Stimulated activated CD4-positive, alpha-beta T cell treated with anti-CD3 and anti-CD28 coated beads, Interleukin-1b, Interleukin-23, amount 100 ng/mL, for 1 hour (primary cell): ENCODE measurements at places on chromosomes 4 and X.
A peak's percentile ranks its signal among the peaks of the same experiment; 100 is the strongest.

DNA sequence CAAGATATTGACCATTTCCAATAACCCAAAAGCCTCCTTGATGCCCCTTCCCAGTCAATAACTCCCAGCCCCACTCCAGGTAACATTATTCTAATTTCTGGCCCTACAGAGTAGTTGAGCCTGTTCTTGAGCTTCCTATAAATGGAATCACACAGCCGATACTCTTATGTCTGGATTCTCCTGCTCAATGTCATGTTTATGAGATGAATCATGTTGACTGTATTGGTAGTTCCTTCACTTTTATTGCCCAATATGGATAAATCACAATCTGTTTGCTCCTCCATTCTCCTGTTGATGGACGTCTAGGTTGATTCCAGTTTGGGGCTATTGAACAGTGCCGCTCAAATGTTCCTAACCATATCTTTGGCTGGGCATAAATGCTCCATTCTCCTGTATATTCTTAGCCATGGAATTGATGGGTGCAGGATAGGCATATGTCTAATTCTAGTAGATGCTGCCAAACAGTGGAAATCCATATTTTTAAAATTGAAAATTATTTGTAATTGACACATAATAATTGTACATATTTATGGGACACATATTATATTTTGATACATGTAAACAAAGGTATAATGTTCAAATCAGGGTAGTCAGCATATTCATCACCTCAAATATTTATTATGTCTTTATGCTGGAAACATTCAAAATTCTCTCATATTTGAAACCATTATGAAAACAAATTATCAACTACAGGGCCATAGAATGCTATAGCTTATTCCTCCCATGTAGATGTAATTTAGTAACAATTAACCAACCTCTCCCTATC lies 40.5 kb upstream of the SLC2A9 start:
- DNase-seq: no peak

- no peak for DNase-seq
Observed at GRCh38 chrX:9286234-9286633, 178.6 kb upstream of the TBL1X start.

DNA sequence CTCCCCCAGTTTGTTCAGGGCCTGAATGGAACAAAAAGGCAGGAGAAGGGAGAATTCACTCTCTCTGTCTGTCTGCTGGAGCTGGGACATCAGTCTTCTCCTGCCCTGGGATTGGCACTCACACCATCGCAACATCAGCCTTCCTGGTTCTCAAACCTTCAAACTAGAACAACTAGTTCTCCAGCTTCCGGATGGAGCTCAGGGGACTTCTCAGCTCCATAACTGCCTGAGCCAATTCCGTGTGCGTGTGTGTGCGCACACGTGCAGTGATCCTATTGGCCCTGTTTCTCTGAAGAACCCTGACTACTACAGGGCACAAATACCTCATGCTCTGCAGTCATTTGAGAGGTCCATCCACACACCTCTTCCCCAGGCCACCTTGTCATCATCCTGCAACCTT lies 18.7 kb upstream of the MAN2B2 start:
- DNase-seq: no peak

DNA sequence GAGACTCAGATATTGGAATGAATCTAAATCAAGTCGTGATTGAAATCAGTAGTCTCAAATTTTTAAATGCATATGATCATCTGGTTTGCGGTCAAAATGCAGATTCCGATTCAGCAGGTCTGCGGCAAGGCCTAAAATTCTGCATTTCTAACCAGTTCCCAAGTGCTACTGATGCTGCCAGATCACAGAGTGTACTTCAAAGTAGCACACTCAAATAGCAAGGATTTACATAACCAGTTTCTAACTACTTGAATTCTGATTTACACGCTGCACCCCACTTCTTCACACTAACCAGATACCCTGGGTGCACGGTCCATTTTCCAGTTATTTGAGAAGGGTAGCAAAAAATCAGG lies 752 bp downstream of the MBTPS2 start:
- no peak for DNase-seq

DNA sequence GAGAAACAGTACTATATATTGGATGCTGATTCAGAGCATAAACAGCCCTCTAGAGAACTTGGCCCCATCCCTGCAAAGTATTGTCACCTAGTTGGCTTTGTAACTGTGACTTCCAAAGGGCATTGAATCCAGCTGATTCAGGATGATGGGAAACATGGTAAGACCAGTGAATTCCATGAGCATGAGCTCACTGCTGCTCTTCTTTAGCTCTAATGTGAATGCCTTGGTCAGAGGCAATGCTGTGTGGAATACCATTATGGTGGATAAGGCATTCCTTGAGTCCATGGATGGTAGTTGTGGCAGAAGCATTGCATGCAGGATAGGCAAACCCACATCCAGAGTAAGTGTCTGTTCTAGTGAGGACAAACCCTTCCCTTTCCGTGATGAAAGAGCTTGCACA lies 365.6 kb upstream of the EDA2R start:
- no peak for DNase-seq

DNA sequence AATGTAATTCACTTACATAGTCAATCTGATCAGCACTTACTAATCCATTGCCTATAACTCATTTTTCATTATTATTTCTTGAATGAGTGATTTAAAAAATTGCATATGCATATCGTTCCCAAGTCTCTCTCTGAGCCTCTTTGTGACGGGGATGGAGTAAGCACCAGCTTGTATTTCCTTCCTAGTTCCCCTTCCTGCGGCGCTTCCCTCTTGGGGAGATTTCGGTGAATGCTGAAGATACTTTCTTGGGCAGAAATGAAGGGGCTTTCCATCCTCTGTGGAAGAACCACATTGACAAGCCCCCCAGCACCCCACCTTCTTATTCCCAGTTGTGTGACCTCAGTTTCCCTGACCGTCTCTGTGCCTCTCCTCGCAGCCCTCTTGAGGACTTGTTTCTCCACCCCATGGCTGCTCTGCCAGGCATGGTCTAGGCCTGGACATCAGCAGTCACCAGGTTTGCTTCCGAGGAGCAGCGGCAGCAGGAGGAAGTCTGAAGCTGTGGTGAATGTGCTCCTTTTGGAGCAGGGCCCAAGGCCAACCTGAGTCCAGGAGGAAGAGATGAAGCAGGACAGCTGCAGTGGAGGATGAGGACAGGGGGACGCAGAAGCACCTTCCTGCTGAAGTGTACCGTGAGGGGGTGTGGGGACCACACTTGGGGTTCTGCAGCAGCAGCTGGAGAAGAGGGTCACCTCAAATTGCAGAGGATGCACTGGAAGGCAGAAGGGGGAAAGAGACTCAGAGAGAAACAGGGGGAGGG lies 124.9 kb downstream of the IRF2 start:
- DNase-seq: no peak

DNA sequence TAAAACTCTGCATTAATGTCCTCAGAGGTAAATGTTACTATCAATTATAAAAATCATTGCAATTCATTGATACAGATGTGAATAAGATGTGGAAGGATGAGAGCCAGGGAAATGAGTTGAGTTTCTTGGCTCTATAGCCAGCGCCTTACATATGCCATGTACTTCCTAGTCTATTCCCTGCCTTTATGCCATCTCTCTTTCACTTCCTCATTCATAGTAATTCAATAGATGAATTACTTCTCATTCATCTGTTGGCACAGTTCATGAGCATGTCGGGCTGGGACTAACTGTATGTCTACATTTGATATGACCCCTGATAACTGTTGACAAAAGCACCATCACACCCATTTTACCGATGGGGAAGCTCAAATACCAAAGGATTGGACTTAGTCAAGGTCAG lies 55.7 kb downstream of the LNX1 start:
- DNase-seq: no peak

DNA sequence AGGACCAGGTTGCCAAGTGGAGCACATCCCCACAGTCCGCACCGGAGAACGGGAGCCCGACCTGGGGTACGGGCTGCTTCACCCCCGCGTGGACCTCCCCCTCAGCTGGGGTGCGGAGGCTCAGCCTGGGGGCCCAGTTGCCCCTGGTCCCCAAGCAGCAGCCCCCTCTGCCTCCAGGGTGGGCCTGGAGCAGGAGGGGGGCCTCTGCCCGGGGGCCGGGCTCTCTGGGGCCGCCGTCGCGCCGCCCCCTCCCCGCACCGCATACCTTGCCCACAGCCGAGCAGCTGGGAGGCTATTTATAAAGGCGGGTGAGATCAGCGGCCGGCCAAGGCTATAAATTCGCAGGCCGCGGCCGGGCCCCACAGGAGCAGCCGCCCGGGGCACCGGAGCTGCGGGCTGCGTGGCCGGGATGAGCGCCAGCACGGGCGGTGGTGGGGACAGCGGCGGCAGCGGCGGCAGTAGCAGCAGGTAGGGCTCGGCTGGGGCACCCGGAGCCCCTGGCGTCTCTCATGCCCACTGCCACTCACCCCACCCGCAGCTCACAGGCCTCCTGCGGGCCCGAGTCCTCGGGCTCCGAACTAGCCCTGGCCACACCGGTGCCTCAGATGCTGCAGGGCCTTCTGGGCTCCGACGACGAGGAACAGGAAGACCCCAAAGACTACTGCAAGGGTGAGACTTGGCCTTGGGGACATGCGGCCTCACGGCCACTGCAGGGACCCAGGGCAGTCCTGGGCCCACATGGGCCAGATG lies at the start of gene SRPK3:
Gene SRPK3 (plus strand): TSS at position 364 of the 750 bp plus-strand sequence. CDS start 46 bp downstream, at position 410.
- no peak for DNase-seq

- DNase-seq: no peak
Observed at GRCh38 chrX:125507119-125507518, 187.4 kb downstream of the TEX13C start.

- no peak for DNase-seq
Observed at GRCh38 chr4:25882226-25882625, 19.4 kb upstream of the SEL1L3 start.

GRCh38 chrX:264634-265455 lies 16.3 kb upstream of the PLCXD1 start:
- no peak for DNase-seq

GRCh38 chrX:125131164-125131563 lies 188.5 kb upstream of the TEX13C start:
- no peak for DNase-seq

DNA sequence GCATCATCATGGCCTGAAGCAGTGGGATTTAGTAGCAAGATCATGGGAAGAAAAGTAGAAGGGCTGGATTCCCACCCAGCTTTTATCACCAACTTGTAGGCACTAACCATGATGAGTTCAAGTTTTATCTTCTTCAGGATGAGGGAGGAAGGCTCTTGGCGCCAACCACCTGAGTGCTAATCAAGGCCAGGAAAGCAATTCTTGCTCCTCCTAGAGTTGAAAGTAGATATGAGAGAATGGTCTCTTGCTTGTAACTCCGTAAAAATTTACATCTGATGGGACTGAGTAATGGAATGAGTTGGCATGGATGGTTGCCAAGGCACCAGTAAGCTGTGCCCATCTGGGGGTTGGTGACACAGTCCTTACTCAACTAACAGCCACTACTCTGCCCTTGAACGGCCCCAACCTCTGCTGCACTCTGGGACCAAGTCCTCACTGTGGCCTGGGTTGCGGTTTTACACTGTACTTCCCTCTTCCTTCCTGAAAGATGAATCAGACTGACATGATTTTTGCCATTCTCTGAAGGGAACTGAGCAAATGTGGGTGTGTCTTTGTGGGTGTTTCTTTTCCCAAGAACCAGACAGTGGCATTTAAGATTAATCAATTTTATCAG lies 39.4 kb upstream of the NDP start:
- DNase-seq: peak; percentile 0

- DNase-seq: no peak
Observed at GRCh38 chr4:106478152-106478551, 109.6 kb upstream of the GIMD1 start.

DNA sequence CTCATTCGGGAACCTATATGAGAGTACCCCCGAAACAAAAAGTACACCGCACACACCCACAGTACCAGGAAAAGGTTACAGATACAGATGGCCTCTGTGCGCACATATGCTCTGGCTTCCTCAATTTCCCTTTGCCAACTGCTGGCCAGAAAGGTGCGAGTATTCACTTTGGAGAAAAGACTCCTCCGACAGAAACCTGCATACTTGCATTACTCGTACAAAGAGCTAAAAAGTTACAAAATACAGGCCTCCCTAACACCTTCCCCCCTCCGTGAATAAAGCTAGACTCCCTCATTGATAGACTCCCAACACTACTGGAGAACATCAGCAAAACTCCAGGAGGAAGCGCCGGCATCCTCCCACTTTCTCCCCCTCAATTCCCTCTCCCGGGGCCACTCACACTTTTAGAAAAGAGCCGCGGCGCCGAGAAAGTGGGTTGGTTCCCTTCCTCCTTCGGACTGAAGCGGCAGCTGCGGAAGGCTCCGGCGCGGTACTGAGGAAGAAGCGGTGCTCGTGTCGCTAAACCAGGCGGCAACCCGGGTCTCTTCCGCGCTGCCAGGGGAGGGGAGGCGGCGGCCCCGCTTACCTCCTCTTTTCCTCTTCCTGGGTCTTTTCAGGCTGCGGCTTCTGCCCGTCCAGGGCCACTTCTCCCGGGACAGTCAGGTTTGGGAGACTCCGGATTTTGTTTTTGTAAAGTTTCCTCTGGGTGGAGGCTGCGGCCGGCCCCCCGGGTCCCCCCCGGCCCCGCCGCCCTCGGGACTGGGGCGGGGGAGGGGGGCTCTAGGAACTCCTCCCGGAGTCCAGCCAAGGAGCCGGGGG lies 1.1 kb downstream of the FBXW7 start:
- DNase-seq: no peak

GRCh38 chr4:82951196-82951595 lies 50.7 kb downstream of the THAP9 start:
- DNase-seq: no peak

DNA sequence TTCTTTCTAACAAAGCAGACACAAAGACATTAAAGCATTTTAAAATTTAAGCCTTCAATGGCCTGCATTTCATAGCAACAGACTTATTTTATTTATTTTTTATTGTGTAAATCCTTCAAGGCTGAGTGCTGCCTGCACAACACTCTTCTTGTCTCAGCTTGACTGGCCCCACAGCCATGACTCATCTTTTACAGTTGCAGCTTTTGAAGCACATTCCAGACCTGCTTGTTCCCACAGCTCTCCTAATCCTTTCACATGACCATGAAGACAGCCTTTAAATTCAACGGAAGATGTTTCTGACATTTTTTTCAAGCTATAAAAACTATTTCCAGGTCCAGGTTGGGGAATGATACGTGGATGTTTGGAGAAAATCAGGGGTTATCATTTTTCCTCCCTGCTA lies 276.9 kb upstream of the TACR3 start:
- DNase-seq: no peak

GRCh38 chr4:108142870-108143269 lies 25.9 kb downstream of the LEF1 start:
- no peak for DNase-seq

DNA sequence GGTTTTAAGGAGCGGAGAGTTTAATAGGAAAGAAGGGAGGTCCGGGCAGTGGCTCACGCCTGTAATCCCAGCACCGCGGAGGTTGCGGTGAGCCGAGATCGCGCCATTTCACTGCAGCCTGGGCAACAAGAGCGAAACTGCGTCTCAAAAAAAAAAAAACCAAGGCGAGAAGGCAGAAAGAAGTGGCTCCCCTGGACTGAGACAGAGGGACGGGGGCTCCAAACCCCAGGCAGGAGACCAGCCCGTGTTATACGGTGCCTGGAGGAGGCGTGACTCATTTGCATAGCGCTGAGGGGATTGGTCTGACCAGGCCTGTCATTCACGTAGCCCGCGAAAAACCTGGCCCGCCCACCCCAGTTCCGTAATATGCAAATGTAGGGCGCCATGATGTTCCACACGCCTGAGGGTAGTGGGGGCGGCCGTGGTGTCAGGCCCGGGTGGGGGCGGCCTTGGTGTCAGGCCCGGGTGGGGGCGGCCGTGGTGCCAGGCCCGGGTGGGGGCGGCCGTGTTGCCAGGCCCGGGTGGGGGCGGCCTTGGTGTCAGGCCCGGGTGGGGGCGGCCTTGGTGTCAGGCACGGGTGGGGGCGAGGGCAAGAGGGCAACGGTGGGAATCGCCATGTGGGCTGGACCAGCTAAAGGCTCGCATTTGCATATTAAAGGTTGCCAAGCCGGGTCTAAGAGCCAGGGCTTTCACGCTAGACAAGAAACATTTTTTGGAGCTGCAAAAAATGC lies 2.1 kb downstream of the PLCXD1 start:
- DNase-seq: peak; percentile 70
